ENCODE measurements at places on chromosomes 2 and 18.

- peak; percentile 97 for DNase-seq
Observed at GRCh38 chr2:74454654-74455511, at the start of gene INO80B. INO80B (plus strand) TSS chr2:74455087; CDS start chr2:74455117, 30 bp downstream.

- no peak for DNase-seq
Observed at GRCh38 chr2:72007402-72007801, 140.3 kb downstream of the CYP26B1 start.

GRCh38 chr18:22088996-22089640, 80.3 kb upstream of the GATA6 start:
- DNase-seq = no peak

DNA sequence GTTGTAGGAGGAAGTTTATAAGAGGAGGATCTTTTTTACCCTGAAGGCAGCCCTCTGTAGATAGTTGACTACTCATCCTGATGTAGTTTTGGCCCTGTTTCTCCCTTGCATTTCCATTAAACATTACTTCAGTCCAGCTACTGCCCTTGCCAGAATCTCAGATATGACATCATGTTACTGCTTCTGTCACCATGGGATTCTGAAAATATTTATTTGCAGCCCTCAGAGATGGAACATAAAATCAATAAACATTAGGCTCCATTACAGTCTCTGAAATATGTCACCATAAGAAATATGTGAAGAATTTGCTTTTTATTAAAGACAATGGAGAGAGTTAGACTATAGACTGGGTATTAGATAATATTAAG, 68.7 kb upstream of the STK39 start:
- DNase-seq = no peak

GRCh38 chr2:47354013-47354847, 48.7 kb upstream of the MSH2 start:
- no peak for DNase-seq

DNA sequence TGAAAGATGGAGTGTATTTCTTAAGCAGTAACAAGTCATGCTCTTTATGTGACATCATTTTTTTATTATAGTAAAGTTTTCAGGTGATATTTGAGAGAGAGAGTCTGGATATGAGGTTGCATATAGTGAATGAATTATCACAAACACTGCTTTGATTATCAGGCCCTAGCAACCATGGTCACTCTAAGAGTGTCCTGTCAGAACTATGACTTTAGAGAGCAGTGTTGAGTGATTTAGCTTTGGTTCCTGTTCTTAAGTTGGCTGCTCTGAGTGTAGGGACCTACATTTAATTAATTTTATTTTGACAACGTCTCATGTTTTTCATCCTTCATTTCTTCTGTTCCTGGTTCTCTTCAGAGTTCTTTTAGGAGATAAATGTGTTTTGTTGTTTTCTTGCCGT, 275.5 kb downstream of the KCNJ3 start:
- DNase-seq = no peak

DNA sequence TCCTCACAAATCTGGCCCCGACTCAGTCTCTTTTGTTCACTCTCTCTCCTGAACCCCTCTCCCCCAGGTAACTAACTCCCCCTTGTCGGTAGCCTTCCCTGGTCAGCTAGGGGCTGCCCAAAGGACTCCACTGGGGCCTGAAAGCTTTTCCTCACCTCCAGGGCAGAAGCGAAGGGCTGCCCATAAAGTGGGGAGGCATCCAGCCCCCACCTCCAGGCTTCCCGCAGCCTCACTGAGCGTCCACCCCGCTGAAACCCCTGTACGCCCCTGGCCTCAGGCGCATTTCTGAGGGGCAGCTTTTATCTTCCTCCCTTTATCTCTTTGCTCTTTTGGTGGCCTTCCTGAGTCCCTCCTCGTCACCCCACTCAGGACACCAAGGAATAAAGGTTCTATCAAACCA, 249.3 kb downstream of the CYP26B1 start:
- DNase-seq = no peak

DNA sequence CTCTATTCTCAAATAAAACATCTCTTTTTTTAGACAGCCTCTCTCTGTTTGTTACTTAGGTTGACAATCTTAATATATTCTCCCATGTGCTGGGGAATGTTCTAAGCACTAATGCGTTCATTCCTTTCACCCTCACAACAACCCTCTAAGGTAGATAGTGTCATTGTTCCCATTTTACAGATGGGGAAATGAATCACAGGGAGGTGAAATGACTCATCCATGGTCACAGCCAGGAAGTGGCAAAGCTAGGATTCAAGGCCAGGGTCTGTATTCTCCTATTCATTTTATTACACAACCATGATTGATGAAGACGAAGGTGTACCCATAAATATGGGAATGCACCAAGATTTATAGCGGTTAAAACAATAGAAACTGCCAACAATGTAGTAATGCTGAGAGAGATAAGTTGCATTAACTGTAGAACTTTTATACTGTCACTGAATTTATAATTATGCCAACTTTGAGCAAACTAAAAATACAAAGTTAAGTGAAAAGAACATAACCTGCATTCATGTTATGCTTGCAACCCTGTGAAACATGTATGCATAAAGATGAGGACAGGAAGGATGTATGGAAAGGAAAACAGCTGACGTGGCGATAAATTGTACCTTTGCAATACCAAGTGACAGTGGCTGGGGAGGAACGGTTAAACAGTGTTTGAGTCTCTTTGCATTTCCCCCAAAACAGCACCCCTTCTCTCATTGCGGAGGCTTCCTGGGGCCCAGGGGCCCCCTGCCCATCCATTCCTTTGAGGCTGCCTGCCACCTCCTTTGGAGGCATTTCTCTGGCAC, 257.7 kb upstream of the AGAP1 start:
- DNase-seq = no peak

Measured in CD4-positive, alpha-beta T cell treated with Interleukin-1 beta for 1 hour (primary cell).